ENCODE measurements at places on chromosomes 16 and 17.

- DNase-seq: no peak
These were observed 11.5 kb upstream of the RFFL start for GRCh38 chr17:35074711-35075707.

- no peak for DNase-seq
These were observed 1.1 kb upstream of the AKTIP start for GRCh38 chr16:53503991-53504663.

GRCh38 chr16:31886227-31886626, 12.6 kb downstream of the ZNF267 start:
- no peak for DNase-seq

- no peak for DNase-seq
These were observed 403.5 kb upstream of the HSBP1 start for GRCh38 chr16:83404261-83404660.

GRCh38 chr16:68644715-68645493, at the start of gene CDH3:
Gene CDH3 (plus strand): TSS chr16:68645310. CDS start chr16:68645380, 70 bp downstream.
- DNase-seq: peak; percentile 21

DNA sequence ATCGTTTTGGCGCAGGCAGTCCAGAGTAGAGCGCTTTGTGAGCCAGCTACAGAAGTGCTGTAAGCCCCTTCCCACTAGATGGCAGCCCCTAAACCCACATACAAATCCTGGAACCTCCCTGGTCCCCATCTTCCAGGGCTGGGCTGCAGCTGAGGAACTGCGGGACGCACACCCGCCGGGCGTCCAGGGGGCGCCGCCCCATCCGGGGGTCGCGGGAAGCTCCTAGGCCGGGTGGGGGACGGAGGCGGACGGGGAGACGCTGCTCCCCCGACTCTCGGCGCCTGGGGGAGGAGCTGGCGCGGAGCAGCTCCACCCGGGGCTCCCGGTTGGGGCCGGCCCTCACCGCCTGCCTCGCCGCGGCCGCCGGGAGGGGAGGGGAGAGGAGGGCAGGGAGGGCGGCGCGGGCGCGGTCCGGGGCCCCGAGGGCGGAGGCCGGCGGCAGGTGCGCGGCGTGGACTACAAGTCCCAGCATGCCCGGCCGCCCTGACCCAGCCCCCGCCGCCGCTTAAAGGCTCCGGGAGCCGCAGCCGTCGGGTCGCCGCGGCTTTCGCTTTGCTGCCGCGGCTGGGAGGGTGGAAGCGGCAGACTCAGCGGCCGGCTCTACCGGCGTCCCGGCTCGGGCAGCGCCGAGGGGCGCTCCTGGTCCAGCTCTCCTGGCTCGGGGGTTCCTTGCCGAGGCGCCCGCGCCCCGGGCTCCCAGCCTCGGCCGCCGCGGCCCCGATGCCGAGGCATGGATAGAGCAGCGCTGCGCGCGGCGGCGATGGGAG, at the start of gene KSR1:
Gene KSR1, plus strand, starts transcription at position 535 of the 767 bp plus-strand sequence. Its CDS starts 196 bp downstream, at position 731.
- DNase-seq: peak; percentile 70

Measured in stimulated activated CD4-positive, alpha-beta T cell treated with anti-CD3 and anti-CD28 coated beads, Interleukin-1b, Interleukin-23, amount 100 ng/mL, for 4 hours (primary cell).